Stimulated activated CD8-positive, alpha-beta memory T cell treated with anti-CD3 and anti-CD28 coated beads, Interleukin-2, amount 100 ng/mL, for 1 hour (primary cell): ENCODE measurements at places on chromosomes 5 and 9.

DNA sequence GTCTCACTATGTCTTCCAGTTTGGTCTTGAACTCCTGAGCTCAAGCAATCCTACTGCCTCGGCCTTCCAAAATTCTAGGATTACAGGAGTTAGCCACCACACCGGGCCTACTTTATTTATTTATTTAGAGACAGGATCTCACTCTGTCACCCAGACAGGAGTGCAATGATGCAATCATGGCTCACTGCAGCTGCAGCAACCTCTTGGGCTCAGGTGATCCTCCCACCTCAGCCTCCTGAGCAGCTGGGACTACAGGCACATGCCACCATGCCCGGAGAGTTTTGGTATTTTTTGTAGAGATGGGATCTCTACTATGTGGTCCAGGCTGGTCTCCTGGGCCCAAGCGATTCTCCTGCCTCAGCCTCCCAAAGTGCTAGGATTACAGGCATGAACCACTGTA lies 32.8 kb downstream of the PHAX start:
- DNase-seq = no peak

- no peak for DNase-seq
These were observed 122.1 kb upstream of the ADAMTS16 start for GRCh38 chr5:5017827-5018577.

GRCh38 chr9:2340046-2340760 lies 281.4 kb upstream of the VLDLR start:
- DNase-seq = no peak

- DNase-seq = no peak
These were observed 1.2 kb downstream of the TEK start for GRCh38 chr9:27110181-27110580.

DNA sequence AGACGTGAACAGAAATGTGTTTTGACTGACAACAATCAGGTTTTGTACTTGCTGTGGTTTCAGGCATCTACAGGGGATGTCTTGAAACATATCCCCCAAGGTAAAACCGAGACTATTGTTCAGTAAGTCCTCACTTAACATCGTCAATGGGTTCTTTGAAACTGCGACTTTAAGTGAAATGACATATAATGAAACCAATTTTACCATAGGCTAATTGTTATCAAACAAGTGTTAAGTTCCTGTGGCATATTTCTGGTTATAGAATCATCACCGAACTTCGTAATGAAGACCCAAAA lies 16.4 kb upstream of the OMD start:
- no peak for DNase-seq

DNA sequence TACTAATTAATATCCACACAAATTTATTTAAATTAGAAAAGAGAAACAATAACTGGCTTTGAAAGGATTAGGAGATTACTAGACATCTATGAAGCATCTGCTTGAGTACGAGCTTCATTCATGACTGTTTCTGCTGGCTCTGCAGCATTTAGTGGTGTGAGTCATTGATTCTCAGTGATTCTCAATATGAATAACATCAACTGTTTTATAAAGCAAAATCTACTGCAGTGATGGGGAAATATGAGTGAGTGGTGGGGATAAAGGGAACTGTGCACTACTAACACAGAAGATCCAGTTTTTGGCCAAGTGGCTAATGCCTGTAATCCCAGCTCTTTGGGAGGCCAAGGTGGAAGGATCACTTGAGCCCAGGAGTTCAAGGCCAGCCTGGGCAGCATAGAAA lies 8.4 kb downstream of the FNBP1 start:
- DNase-seq = no peak

- DNase-seq = no peak
These were observed 66.4 kb upstream of the RUSC2 start for GRCh38 chr9:35423499-35423898.

DNA sequence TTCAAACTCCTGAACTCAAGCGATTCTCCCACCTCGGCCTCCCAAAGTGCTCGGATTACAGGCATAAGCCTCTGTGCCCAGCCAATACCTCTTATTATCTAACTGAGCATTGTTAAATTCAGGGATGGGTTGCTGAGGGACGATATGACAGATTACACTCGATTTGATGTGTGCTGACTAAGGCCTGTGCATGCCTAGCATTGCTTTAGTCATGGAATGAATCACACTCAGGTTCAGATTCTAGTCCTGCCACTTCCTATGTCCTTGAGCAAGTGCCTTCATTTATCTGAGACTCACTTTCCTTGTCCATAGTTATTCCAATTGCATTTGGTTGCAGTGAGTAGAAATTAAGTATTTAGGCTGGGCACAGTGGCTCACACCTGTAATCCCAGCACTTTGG lies 19.5 kb downstream of the THBS4 start:
- no peak for DNase-seq

GRCh38 chr5:55544341-55544740 lies 9.6 kb upstream of the PLPP1 start:
- DNase-seq = no peak

- no peak for DNase-seq
These were observed 37.4 kb downstream of the ARHGEF37 start for GRCh38 chr5:149618581-149619248.

DNA sequence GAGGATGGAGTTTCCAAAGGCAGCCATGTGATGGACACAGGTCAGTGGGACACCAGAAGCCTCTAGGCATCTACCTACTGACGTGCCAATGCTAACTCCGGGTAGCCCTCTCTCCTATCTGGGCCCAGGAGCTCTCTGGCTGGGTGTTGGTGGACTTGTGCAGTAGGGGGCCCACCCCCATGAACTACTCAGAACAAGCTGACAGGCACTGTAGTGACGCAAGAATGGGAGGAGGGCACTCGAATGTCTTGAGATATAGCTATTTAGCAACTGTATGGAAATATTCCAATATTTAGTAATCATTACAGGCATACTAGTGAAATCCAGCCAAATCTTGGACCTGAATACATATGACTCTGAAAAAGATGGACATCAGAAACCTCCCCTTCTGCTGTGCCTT lies 5.7 kb upstream of the DOCK2 start:
- DNase-seq = no peak

GRCh38 chr9:21392270-21392669 lies 7.1 kb upstream of the IFNA2 start:
- no peak for DNase-seq

GRCh38 chr9:112327718-112328450 lies 5.5 kb downstream of the PTBP3 start:
- DNase-seq = no peak

GRCh38 chr5:171537070-171537849 lies 117.8 kb downstream of the FGF18 start:
- DNase-seq = no peak

DNA sequence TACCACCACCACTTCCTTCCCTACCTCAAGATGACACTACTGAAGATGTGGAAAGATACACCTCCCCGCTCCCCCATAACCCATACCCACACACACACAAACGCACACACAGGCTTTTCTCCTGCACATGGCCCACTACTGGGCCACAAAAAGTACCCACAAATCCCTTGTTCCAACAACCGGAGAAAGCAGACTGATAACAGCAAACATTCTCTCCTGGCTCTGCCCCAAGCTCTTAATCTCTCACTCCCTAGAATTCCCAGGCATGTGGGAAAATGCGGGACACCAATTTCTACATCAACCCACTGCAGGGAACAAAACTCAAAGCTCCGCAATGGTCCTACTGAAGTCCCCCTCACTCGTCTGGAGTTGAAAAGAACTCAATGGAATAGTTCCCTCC lies 611.0 kb upstream of the KLF4 start:
- DNase-seq = no peak

- DNase-seq = no peak
These were observed 18.6 kb upstream of the SLC25A51 start for GRCh38 chr9:37922363-37923117.

DNA sequence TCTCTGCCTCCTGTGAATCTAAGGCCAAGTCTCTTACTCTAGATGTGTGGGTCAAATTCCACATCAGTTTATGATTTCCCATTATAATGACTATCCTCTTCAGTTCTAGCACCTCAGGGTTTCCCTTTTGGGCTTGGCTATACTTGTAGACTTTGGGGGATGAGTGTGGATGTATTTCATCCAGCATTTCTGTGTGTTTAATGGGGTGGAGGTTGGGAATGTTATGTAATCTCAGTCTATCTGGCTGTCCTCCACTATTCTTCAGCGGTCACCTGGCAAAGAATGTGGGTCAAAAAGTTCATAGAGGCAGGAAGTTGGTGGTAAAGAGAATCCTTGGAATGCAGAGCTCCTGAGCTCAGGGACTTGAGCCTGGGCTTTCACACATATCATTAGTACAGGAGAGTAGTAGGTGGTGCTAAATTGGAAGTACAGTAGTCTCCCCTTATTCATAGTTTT lies 64.9 kb downstream of the CFAP95 start:
- DNase-seq = no peak

- DNase-seq = no peak
These were observed 9.2 kb upstream of the FYB1 start for GRCh38 chr5:39228596-39228995.

- no peak for DNase-seq
These were observed 161.6 kb downstream of the ASTN2 start for GRCh38 chr9:117253261-117253660.

GRCh38 chr5:120938604-120939003 lies 474.5 kb downstream of the PRR16 start:
- DNase-seq = no peak

GRCh38 chr5:177035976-177036375 lies 13.5 kb downstream of the ZNF346 start:
- DNase-seq = no peak

- no peak for DNase-seq
These were observed 33.4 kb upstream of the SUSD3 start for GRCh38 chr9:93024986-93025630.

DNA sequence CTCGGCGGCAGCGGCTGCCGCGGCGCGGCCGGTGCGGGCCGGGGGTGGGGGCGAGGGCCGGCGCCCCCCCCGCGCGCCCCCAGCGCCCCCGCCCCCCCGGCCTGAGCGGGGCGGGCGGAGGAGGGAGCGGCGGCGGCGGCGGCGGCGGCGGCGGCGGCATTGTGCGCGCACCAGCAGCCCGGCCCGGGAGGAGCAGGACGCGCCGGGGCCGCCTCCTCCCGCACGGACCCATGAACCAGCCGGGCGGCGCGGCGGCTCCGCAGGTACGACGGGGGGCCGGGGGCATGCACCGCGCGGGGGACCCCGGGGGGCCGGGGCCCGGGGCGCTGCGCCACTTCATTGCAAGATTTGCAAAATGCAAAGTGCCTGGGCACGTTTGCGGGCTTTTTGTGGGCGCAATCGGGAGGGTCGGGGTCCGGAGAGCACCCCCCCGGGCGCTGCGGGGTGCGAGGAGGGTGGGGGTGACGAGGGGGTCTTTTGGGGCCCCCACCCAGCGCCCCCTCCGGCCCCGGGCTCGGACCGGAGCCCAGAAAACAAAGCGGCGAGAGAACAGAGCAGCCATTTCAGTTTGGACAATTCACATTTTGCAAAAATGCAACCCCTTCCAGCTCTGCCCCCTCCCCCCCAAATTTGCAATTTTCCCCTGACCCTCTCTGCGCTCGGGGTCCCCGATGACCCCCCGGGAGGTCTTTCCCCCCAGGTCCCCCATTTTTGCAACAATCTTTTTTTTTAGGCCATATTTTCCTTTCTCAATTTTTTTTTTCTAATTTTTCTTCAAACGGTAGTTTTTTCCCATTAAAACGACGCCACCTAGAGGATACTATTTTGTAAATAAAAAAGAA lies at the start of gene ZNF618:
ZNF618 (plus strand) TSS at position 159 of the 842 bp plus-strand sequence; CDS start at position 231, 72 bp downstream.
- no peak for DNase-seq

- no peak for DNase-seq
These were observed 25.8 kb downstream of the LMBRD2 start for GRCh38 chr5:36125868-36126267.

- DNase-seq = no peak
These were observed 120.9 kb downstream of the MAPKAP1 start for GRCh38 chr9:125586172-125586511.
